NCI-H446 treated with DMSO at 0.1 percent for 48 hours (cell line): ENCODE measurements at places on chromosomes 5 and 9.

DNA sequence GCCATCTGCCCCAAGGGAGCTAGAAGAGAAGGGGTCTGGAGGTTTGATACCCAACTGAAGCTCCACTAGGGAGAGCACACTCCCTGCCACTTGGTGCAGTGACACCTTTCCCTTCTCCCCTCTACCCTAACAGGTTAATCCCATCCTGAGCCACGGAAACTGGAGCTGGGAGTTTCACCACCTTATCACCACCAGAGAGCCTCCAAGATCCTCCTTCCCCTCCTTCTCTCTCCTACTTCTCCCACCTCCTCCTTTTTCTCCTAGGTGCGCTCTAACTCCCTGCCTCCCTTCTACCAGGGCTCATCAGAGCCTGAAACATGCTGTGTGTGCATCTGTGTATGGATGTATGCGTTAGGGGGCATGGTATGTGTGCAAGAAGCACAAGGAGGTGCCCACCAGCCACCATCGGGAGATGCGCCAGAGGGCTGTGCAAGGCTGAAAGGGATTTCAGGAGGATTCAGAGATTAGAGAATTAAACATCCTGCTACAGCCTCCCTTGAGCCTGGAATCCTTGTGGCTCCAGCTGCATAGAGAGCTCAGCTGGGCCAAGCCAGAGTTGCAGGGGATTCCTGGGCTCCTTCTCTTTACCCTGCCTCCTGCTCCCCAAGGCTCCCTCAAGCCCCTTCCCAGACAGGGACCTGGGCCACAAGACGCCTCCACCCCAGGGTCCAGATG, 89.8 kb downstream of the PCDH1 start:
- no peak for DNase-seq

DNA sequence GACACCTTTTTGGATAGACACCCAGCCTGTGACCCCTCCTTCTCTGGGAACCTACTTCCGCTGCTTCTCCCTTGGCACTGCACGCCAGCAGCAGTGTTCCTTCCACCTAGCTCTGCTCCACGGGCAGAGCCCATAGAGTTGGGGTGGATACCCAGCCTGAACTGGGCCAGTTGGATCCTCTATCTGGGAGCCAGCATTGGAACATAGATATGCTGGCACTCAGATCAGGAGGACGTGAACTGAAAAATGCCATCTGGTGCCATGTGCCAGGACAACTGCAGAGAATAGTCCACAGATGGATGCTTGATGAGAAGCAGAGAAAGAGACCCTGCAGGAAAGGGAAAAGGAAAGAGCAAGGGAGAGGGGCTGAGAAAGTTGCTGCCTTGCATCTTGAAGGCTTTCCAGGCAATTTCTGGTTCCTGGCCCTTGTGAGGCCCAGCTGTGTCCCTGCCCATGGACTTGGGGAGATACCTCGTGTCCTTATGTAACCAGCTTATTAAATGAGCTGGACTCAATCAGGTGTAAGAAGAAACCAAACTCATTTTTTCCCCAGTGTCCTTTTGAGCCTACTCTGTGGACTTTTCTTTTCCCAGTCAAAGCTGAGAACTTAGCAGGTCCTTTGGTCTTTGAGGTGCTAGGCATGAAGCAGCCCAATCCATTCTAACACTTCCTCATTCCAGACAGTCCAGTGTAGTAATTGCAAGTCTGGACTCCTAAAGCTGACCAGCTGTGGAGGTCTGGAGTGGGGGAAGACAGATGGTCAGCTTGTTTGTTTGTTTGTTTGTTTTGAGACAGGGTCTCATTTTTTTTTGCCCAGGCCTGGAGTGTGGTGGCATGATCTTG, 39.1 kb downstream of the ANGPTL2 start:
- no peak for DNase-seq

DNA sequence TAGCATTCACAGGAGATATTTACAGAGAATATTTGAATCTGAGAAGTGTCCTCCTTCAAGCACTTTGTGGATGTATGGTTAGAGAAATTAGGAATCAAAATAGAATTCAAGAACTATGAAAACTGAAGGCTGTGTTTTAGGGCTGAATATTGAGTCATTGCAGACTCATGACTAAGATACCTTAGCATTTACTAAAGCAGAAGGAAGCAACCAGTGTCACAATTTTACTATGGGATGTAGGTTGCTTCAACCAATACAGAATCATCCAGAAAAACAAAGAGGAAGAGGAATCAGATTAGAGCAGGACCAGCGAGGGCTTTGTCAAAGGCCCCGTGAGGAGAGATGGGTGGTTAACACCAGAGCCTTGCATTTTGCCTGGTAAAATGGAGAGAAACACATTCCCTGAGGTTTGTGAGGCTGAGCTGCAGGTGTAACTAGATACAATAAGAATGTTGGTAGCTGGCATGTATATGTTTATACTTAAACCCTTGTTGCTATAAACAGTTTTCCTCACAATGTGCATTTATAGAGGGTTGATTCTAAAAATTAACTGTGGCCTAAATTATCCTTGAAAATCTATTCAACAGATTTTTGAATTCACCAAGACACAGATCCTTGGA, 518.1 kb downstream of the AGTPBP1 start:
- no peak for DNase-seq

DNA sequence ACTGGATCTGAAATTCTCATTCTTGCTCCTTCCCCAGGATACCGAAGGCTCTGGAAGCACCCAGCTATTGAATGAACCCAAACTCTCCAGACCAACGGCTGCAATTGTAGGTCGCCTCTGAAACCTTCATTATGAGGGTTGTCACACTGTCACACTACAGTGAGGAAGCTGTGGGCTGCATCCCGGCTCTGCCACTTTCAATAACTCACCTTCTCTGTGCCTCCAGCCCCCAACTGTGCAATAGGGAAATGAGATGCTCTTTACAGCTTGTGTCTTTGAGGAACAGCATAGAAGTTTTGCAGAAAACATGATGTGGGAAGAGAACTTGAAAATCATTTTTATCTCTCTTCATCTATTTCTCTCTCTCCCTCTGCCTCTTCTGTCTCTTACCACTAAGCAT, 69.6 kb upstream of the TGFBR1 start:
- no peak for DNase-seq

DNA sequence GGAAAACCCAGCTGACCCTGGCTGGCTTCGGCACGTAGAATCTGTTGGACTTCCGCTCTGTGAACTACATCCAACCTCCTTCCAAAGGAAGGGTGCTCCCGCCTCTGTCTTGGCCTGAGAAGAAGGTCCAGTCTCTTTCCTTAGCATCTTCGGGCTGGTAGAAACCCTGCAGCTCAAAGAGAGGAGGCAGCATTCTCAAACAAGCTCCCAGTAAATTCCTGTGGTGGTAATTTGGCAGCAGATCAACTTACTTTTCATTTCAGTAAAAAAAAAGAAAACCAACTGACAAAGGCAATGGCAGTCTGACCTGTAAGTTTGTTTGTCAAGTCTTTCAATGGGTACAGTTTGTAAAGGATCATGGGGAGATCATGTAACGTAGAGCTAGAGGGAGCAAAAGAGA, 176.7 kb downstream of the MED10 start:
- no peak for DNase-seq

- DNase-seq: no peak
Measured at GRCh38 chr5:127514816-127515215, 2.6 kb upstream of the PRRC1 start.

GRCh38 chr9:98807814-98808195, 335 bp downstream of the GALNT12 start:
- DNase-seq: no peak

GRCh38 chr9:116155698-116156039, 2.1 kb downstream of the PAPPA start:
- no peak for DNase-seq

DNA sequence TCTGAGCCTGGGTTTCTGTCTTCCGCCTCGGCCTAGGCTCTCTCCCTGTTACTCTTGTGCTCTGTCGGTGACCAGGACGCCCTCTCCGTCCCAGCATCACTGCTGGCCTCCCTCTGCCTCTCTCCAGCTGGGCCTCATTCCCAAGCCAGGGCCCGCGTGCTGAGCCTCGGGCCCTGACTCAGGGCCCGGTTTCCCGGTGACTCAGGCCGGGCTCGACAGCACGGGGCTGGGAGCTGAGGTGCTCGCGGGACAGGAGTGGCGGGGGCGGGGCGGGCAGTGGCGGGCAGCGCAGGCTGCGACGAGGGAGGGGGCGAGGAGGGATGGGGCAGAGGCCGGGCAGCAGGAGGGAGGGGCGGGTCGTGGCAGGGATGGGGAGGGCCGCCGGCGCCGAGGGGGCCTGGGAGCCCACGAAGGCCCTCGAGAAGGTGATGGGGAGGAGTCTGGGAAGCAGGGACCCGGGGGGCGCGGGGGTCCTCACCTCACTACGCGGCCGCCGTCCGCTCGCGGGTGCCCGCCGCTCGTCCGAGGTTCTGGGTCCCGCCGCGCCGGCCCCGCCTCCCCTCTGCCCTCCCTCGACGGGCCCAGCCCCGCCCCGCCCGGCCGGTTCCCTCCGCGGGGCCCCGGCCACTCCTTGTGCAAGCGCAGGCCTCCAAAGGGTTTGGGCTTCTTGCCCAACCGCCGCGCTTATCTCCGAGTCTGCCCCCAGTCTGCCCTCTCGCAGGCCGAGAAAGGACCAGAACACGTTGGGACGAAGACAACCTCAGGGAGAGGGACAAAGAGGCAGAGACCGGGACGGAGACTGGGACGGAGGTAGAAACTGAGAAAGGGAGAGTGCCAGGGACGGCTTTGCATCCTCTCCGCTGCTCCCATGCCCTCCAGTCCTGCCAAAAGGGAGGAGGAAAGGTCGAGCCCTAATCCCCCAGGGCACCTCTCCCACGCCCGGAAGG, at the start of gene ARAP3:
Gene ARAP3 (minus strand): TSS at position 536 of the 947 bp plus-strand sequence. CDS start 1,744 bp downstream, outside the sequence.
- DNase-seq: no peak

- DNase-seq: no peak
Measured at GRCh38 chr5:60514152-60514551, 185.8 kb downstream of the DEPDC1B start.

DNA sequence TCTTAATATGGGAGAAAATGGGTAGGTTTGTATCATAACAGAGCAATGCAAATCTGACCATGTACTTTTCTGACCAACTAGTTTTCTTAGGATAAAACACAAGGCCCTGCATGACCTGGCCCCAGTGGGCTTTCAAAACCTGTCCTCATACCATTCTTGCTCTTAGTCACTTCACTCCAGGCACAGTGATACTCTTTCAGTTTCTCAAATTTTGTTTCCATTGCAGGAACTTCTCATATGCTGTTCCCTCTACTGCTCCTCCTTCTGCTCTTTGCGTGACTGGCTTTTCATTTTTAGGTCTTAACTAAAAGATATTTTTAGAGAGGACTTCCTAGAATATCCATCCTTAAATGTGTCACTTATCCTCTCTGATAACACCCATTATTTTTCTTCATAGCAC, 112.4 kb downstream of the INIP start:
- DNase-seq: no peak

- DNase-seq: no peak
Measured at GRCh38 chr5:32526810-32527209, 58.5 kb upstream of the SUB1 start.

- no peak for DNase-seq
Measured at GRCh38 chr5:55037046-55037771, 13.2 kb downstream of the GZMK start.

DNA sequence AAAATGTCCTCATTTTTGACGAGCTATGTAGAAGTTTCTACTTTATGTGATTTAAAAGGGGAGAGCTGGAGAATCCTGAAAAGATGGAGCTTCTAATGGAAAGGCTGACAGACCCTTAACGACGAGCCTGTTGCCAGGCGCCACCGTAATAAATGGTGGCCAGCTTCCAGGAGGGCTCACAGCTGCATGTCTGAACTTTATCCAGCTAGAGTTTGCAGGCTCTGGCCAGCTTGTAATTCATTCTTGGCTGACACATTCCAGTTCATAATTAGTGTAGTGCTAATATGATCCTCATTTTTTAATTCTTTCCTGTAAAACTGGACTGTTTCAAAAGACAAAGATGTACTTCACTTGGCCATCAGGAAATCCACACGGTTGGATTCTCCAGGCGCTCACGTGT, 246.7 kb downstream of the GAS1 start:
- peak; percentile 62 for DNase-seq

GRCh38 chr5:34480810-34481528, 175.2 kb upstream of the RAI14 start:
- no peak for DNase-seq

GRCh38 chr5:89065919-89066318, 182.9 kb upstream of the MEF2C start:
- no peak for DNase-seq

DNA sequence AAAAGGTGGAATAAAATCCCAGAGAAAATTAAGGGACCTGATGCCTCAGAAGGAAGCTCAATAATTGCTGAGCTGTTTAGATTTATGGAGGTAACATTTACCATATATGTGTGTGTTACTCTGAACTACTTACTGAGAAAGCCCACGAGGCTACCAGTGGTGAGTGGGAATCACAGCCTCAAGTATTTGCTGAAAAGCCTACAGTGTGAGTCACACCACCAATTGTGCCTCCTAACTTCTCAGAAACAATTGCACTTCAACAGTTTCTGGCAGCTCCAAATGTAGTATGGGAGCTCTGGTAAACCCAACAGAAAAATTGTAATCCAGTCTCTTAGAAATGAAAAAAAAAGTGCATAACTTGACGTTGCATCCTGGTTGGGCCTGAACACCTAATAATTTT, 551.6 kb downstream of the PRDM9 start:
- no peak for DNase-seq

GRCh38 chr9:79129865-79130480, 441.8 kb upstream of the TLE4 start:
- DNase-seq: no peak

GRCh38 chr5:172806897-172807672, 27.0 kb upstream of the ERGIC1 start:
- no peak for DNase-seq

DNA sequence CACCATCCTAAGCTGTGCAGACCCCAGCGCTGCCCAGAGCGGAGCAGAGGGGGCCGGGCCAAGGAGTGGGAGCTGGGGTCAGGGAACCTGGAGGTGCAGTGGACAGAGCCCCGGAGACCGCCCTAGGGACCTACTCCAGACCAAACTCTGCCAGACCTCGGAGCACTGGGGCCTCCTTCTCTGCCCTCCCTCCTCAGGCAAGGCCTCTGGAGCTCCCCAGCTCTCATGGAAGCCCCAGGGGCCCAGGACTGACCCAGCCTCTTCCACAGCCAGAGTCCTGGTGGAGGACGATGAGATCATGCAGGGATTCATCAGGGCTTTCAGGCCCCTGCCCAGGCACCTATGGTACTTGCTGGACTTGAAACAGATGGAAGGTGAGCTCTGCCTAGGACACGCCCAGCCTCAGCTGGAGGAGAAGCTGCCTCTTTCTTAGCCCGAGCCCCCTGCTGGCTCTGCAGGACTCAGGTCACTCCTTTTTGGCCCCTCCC, 3.6 kb downstream of the PAEP start:
- DNase-seq: no peak

DNA sequence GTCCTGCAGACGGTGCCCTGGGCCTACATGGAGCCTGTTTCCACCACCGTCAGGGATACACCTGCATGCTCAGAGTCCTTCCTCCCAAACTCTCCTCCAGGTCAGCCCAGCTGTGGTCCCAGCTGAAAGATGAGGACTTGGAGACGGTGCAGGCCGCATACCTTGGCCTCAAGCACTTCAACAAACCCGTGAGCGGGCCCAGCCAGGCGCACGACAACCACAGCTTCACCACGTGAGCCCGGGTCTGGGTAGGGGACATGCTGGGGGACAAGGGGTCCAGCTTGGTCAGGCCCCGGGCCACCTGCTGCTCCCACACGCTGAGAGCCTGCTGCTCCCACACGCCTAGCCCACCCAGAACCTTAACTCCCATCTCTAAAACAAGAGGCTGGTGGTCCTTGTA, 16.6 kb upstream of the CARD19 start:
- no peak for DNase-seq
